Stimulated activated naive CD4-positive, alpha-beta T cell treated with Interleukin-2 at 50 U/mL for 16 hours (primary cell): ENCODE measurements at places on chromosomes 1 and 21.
A peak's percentile ranks its signal among the peaks of the same experiment; 100 is the strongest.

DNA sequence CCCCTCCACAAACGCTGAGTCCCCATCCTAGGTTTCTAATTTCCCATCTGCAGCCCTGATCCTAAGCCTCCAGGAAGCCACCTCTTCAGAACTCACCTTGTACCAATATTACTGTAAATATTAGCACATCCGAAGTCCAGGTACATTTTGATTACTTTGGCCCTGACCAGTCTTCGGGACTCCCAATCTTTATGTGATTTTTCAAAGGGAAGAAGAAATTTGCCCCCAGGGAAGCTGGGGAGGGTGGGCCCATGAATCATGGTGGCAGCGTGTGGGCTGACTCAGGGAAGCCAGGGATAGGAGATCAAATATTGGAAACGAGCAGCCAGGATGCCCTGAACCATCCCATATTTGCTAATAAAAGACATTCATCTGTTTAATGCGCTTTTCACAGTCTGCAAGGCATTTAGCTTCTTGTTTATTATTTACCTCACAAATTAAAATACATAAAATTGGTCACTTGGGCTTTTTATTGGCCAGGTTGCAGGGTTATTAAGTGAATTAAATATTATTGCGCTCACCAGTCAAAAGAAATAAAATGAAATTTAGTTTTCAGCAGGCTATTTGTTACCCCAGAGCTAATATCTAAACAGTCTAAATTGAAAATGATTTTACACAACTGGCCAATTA is 46.6 kb downstream of the KIAA0040 start:
- DNase-seq, result no peak

DNA sequence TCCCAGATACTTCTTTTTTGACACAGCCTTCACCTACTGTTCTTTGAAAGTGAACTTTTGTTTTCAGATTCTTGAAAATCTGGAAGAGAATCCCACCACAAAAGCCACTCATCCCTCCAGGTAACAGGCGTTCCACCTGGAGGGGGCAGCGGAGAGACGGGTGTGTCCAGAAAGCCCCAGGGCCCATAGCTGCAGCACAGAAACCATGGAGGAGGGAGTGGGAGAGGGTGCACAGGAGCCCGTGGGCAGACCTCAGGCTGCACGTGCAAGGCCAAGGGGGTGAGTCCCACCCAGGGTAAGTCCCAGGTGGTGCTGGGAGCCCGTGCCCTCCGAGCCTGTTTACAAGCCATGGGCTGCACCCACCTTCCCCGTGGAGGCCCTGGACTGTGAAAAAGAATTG is 86.5 kb downstream of the PSMG1 start:
- DNase-seq, result no peak

DNA sequence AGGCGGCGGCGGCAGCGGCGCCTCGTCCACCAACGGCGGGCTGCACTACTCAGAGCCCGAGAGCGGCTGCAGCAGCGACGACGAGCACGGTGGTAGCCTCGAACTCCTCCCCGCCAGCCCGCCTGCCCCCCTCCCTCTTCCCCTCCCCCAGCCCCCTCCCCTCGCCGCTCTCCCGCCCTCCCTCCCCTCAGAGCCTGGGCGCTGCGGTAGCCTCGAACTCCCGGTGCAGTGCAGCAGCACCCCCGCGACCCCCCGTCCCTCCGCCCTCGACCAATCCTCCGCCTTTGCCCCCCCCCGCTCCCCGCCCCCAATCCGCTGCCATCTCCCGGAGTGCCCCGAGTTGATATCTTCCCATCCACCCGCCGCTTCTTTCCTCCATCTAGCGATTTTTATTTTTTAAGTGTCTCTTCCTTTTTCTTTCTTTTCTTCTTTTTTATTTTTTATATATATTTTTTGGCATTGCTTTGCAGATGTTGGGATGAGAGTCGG is 516 bp downstream of the RCOR3 start:
- DNase-seq, result peak; percentile 69

DNA sequence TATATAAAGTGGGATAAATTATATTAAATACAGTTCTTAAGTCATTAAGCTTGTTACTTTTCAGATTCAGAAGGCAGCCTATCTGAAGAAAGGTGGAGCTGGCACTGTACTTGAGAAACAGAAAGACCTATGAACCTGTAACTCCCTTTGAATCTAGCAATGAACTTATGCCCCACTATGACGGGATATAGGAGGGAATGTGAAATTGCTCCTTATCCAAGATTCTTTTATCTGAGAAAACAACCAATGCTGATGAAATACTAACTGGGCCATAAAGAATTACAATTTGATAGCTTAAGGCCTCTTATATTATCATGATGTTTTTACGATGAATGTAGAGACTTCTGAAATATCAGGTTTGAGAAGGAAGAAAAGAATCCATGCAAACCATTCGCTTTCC is 50.1 kb downstream of the ATP1B1 start:
- DNase-seq, result no peak

DNA sequence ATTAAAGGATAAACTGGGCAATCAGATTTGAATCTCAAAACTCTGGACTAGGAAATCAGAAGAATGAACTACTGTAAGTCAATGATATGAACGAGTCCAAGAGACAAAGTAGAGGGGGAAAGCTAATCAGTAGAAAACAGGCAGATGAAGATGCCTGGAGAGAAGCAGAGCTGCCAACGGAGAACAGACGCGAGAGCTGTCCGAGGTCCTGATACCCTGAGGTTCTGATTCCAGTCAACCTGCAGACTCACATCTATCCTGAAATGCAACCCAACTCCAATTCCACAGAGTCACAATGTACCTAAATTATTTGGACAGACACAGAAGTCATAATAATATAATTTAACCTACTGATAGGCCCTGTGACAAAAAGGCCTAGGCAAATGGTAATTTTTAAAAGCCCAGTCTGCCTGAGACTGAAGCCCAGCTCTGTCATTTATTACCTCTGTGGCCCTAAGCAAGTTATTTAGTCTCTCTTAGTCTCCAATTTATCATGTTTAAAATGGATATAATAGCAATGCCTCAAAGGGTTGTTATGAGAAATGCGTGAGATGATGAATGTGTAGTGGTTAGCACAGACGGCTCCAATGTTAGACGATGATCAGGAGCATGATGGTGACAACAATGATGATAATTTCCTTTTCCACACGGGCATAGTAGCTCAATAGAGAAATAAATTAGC is 33.4 kb downstream of the RGS7 start:
- DNase-seq, result no peak

DNA sequence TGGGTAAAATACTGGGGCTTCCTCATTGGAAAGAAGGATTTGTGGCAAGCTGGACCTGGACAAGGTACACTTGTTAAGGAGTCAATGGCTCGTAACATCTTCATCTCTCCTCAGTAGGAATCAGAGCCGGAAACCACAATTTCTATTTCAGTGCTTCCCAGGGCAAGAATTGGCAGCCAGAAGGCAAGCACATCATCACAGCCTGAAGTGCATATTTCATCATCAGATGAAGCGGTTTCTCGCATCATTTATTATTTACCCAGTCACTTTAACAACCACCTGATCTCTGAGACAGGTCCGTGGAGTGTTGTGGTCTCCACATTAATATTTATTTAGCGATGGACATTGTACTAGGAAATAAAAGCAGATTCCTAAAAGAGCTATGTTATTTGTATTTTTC is 55.0 kb downstream of the KCNJ15 start:
- DNase-seq, result no peak

GRCh38 chr1:242455052-242455361 is 69.5 kb downstream of the PLD5 start:
- DNase-seq, result no peak

GRCh38 chr1:43056981-43057391 is 98.3 kb upstream of the SLC2A1 start:
- no peak for DNase-seq

DNA sequence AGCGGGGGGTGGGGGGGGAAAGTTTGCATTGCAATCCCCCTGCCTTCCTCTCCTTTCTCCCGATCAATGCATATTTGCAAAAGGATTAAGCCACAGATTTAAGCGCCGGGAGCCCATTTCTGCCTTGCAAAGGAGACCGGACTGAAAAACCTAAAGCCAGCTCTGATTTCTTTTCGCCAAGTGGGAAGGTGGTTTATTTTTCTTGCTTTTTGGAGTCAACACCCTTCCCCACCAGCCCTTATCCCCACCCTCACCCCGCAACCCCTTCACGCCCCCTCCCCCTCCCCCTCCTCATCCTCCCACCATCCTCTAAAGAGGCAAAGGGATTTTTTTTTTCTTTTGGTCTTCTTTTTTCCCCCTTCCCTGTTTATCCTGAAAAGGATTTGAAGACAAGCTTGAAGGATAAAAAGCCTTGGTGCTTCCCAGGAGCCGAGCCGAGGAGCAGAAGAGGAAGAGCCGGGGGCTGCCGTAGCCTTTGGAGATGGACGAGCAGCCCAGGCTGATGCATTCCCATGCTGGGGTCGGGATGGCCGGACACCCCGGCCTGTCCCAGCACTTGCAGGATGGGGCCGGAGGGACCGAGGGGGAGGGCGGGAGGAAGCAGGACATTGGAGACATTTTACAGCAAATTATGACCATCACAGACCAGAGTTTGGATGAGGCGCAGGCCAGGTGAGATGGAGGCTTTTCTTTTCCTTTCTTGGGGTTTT is 513 bp downstream of the PBX1 start:
- no peak for DNase-seq

GRCh38 chr1:96721416-96722160 is at the start of gene PTBP2:
Gene PTBP2 (plus strand): TSS chr1:96721784. CDS start chr1:96721865, 81 bp downstream.
- DNase-seq, result peak; percentile 79

DNA sequence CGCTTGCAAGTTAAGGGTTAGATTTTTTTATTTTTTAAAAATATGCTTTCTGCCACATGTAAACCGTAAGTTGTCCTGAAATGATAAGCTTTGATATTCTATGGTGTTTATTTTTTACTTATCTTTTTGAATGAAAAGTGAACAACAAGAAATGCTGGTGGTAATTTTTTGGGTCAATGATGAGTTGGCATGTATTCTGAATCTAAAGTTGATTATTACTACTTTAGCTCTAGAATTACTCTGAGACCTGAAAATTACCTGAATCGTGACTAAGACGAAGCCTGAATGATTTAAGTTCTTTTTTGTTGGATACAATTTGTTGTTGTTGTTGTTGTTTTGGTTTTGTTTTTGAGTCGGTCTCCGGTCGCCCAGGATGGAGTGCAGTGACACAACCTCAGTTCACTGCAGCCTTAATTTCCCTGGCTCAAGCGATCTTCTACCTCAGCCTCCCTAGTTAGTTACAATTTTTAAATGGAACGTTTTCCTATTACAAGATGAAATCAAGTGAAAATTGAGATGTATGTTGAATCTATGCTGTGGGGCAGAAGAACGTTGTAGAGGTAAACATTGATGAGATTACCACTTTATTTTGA is 941 bp downstream of the RABGGTB start:
- no peak for DNase-seq

DNA sequence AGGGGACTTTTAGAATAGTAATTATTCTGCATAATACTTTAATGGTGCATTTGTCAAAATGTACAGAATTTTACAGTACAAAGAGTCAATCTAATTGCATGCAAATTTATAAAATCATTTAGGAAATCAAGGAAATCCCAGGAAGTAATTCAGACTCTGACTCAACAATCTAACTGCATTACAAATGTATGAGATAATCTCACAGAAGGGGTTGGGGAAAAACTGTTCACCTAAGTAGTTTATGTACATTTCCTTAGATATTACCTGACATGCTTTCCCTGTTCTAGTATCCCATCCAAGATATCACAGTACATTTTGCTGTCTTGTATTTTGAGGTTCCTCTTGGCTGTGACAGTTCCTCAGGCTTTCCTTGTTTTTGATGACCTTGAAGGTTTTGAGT is 4.7 kb downstream of the CRB1 start:
- no peak for DNase-seq

DNA sequence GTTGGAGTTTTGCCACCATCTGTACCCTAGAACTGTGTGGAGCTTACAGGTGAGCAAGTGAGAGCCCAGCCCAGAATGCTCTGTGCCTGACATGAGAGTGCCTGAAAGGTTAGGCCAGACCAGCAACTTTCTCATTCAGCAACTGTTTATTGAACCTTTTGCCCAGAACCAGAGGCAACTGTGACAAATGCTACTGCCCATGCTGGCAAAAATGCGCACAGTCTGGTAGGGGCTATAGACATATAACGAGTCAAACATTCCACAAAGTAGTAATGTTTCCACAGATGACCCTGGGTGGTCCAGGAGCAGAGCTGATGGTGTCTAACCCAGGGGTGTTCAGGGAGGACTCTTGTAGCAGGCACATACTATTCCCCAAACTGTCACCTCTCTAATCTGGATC is 56.0 kb upstream of the GCLM start:
- no peak for DNase-seq

- DNase-seq, result no peak
Observed at GRCh38 chr1:981955-982558, at the start of gene PERM1. Gene PERM1 (minus strand): TSS chr1:982093. CDS start chr1:981029, 1,064 bp downstream.

DNA sequence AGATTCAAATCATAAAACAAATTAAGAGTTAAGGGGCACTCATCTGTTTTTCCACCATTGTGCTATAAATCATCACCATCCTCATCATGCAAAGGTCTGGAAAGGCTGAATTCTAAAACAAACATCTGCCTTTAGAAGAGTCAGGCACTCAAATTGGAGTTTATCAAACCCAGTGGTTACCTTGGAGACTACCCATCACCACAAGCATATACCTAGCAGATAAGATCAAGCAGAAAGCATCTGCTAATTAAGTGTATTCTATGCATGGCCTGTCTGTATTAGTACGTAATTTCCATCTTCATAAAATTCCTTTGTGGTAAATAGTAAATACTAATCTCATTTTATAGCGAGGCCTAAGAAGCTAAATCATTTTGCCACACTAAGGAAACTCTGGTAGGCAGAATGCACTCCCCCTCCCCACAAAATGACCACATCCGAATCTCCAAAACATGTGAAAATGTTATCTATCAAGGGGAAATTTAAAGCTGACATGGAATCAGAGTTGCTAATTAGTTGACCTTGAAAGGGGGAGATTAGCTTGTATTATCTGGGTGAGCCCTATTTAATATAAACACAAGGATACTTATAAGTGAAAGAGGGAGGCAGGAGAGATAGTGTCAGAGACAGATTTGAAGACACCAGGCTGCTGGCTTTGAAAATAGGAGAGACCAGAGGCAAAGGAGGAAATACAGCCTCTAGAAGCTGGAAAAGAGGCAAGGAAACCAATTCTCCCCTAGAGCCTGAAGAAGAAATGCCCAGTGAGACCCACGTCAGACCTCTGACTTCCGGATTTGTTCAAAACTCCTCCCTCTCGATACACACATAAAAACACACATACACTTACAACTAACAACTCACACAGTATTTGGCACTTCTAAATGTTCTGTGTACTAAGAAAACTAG is 23.2 kb downstream of the ARID4B start:
- DNase-seq, result no peak

DNA sequence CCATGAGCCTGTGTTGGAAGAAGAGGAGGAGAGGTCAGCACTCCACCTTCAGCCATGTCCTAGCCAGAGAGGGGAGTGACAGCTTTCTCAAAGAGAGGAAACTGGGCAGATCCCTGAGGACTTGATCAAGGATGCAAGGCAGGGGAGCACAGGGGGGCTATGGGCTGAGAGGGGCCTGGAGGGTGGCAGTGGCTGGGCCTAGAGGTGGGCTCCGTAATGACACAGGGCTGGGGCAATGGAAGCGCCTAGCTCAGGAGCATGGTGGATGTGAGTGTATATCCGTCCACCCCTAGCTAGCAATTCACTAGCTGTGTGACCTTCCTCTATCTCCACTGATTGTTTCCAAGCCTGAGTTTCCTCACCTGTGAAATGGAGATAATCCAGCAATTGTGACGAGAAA is 32.6 kb downstream of the NEK2 start:
- DNase-seq, result no peak
